ENCODE measurements at places on chromosomes 3 and 15.
A peak's percentile ranks its signal among the peaks of the same experiment; 100 is the strongest.

GRCh38 chr3:105997800-105998526 lies 129.2 kb upstream of the CBLB start:
- DNase-seq: peak; percentile 2

DNA sequence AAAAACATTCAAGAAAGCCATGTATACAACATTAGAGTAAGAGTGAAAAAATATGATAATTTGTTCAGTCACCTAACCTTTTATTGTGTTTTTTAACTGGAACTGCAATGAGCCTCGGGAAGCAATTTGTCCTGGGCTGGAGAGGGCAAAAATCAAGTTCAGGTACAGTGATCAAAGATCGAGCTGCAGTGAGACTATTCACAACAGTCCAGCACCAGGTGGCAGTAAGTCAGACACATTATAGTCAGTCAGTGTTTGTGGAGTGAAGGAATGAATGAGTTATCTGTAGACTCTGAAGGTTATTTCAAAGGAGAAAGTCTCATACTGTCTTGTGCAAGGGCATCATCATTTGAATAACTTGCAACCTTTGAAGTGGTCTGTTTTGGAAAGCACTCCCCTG lies 116.6 kb downstream of the CHDH start:
- no peak for DNase-seq

GRCh38 chr15:38474155-38474757 lies 20.3 kb downstream of the FAM98B start:
- DNase-seq: peak; percentile 47

GRCh38 chr15:49094923-49095322 lies 48.7 kb upstream of the SECISBP2L start:
- no peak for DNase-seq

GRCh38 chr3:18767756-18768303 lies 342.7 kb upstream of the SATB1 start:
- no peak for DNase-seq

- no peak for DNase-seq
Measured at GRCh38 chr3:156608601-156609514, 53.9 kb upstream of the SSR3 start.

- DNase-seq: no peak
Measured at GRCh38 chr3:44924457-44925084, 50.2 kb downstream of the TGM4 start.

DNA sequence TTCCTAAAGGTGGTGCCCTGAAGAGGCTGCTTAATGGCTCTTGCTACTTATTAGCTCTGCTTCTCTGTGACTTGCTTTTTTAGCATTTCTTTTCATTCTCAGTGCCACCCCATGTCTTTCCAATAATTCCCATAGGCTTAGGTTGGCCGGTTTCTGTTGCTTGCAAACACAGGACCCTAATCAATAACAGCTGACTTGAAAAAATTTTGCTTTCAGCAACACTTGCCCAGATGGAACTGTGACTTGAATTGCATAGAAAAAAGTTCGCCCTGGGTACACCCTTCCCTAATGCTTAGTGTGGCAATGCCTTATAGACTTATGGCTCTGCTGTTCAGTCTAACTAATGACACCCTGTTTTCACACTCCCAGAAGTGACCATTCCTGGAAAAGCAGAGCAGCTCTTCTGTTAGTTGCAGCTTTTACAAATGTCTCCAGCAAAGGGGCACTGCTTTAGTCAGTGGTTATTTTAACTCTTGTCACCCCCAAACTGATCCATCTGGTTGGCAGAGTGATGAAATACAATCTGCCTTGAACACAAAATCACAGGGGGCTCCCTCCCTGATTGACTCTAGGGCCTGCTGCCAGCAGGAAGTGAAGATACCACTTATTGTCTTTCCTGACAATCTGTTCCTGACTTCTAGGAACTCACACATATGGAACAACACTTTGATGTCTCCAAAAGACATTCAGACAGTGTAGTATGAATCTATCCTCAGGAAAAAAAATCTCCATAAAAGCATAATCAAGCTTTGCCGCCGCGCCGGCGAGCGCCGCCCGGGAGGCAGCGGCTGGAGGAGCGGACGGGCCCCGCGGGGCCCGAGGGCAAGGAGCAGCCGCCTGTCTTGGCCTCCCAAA lies 9.7 kb upstream of the SLMAP start:
- DNase-seq: no peak

DNA sequence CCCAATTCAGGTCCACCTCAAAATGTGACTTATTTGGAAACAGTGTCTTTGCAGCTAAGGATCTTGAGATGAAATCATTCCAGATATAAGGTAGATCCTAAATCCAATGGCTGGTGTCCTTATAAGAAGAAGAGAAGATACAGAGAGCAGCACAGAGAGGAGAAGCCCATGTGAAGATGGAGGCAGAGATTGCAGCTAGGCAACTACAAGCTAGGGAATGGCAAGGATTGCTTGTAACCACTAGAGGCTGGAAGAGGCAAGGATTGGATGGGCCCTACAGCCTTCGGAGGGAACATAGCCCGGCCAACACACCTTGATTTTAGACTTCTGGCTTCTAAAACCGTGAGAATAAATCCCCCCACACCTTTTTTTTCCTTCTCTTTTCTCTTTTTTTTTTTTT lies 38.5 kb downstream of the SYN2 start:
- DNase-seq: no peak
